ENCODE measurements at places on chromosomes 3 and 15.
A peak's percentile ranks its signal among the peaks of the same experiment; 100 is the strongest.

- DNase-seq = peak; percentile 72
These were observed 46.2 kb downstream of the PTH1R start for GRCh38 chr3:46923559-46924350.

DNA sequence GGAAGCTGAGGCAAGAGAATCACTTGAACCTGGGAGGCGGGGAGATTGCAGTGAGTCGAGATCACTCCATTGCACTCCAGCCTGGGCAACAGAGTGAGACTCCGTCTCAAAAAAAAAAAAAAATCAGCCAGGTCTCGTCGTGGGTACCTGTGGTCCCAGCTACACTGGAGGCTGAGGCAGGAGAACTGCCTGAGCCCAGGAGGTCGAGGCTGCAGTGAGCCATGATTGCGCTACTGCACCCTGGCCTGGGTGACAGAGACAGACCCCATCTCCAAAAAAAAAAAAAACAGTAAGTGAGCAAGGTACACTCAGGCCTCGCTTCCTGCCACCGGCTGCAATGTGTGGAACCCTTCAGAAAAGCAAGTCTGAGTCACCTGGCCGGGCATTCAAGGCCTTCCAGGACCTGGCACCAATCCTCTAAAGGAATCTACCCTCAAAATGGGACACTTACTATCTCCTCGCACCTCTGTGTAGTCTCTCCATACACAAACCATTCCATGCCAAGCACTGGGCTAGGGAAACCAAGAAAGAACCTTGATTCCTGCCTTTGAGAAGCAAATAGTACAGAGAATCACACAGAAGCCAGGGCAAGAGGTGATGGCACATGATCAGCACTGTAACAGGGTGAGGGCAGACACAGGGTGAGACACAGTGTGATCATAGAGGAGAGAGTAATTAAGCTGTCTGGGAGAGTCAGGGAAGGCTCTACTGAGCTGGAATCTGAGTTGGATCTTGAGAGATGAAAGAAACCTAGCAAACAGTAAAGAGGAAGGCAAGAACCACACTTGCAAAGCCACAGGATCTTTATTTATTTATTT lies 9.7 kb downstream of the SCAMP2 start:
- no peak for DNase-seq

DNA sequence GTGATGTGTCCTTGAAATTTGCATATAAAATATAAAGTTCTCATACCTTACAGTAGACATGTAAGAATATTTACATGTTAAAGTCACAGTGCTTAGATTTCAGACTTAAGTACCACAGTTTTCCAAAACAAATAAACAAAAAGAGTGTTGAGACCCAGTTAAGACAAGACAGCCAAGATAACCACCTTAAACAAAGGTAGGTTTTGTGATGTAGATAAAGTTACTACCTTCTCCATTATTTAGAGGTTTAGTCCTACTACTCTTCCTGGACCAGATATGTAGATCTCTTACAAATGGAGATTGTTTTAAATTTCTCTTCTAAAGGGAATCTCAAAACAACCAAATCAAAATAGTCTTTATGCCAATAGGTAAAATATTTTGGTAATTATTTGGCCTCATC lies 15.7 kb downstream of the OR5H15 start:
- no peak for DNase-seq

DNA sequence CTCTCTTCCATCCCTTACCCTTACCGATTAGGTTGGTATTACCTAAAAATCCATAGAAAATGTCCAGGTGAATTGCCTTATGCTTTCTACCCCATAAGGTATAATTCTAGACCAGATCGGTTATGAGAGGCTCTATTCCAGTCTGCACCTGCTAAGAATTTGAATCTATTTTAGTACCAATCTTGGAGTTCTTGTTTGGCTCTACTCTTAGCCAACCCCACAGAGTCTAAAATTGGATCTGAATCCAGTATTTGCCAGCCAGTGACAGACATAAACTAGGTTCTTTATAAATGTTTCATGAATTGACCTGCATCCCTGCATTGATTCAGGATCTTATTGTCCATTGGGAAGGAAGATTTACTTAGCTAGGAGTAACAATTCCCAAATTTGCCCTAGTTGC lies 6.5 kb downstream of the KLHL24 start:
- DNase-seq = no peak

DNA sequence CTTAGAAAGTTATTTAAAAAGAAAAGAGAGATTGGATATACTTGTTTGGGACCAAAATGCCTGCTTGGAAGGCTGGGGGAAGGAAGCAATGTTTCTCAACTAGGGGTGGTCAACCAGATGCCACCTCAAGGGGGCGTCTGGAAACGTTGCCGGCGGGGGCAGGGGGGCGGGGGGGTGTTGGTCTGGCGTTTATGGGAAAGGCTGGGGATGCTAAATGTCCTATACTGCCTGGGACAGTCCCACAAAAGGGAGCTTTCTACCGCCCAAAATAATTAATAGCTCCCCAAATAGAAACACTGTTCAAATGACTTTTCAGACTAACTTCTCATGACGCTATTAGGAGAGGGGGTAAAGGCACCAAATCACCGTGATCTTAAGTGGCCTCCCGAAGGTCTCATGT lies 2.2 kb downstream of the POLG start:
- no peak for DNase-seq

GRCh38 chr3:67245545-67245944 lies 247.4 kb downstream of the KBTBD8 start:
- DNase-seq = no peak

- DNase-seq = no peak
These were observed 275.4 kb downstream of the NFKBIZ start for GRCh38 chr3:102124704-102125103.

- DNase-seq = no peak
These were observed 261.7 kb downstream of the PLOD2 start for GRCh38 chr3:145899241-145899640.

GRCh38 chr3:55923626-55924025 lies 436.5 kb upstream of the WNT5A start:
- DNase-seq = no peak

DNA sequence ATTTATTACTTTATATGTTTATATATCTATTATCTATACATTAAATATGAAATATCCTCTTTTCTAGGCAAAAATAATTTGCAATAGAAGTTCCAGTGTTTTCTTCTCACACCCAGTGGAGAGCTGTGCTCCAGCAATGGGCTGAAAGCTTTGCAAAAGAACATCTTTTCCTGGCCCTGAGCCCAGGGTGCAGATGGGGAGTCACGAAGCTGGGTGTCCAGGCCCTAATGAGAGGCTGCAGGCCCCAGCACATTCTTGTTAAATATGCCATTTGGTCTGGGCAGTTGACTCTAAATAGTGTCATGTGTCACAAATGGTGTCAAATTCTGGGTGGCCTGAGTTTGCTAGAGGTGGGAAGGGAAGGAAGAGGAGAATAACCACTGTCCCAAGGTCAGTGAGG lies 5.7 kb downstream of the NTRK3 start:
- no peak for DNase-seq

DNA sequence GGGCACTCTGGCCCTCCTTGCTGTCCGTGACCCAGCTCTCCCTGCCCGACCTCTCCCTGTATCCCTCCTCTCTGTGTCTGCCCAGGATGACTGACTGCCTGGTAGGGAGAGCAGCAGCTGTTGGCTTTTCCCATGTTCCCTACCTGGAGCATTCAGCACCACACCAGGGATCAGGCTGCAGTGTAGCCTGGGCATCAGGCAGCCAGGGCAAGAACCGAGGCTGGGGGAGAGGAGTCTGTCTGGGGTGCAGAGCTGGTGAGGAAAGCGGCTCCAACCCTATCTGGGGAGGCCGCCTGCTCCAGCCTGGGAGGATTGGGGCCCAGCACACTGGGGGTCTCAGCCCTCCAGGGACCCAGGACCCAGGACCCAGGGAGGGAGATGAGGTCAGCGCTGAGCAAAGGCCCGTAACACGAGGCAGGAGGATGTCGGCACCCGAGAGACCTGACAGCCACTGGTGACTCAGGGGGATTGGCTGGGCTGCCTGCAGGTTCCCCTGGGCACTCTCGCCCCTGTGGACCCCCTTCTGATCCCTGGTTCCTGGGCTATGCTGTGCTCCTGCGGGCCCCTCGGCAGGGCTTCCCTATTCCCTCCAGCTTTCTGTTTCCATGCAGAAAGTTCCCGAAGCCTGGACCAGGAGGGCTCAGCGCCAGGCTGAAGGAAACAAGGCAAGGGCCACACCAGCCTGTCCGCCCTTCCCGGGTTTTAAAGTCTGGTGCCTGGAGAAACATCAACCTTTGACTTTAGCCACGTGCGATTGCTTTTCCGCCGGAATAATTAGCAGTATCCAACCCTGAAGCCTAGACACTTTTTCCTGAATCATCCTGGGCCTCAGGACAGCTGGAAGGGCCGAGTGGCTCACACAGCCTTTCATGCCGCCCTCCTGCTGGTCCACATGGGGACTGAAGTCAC lies 128.2 kb upstream of the MEF2A start:
- DNase-seq = peak; percentile 45

- DNase-seq = no peak
These were observed 11.3 kb downstream of the MED12L start for GRCh38 chr3:151096716-151097115.

DNA sequence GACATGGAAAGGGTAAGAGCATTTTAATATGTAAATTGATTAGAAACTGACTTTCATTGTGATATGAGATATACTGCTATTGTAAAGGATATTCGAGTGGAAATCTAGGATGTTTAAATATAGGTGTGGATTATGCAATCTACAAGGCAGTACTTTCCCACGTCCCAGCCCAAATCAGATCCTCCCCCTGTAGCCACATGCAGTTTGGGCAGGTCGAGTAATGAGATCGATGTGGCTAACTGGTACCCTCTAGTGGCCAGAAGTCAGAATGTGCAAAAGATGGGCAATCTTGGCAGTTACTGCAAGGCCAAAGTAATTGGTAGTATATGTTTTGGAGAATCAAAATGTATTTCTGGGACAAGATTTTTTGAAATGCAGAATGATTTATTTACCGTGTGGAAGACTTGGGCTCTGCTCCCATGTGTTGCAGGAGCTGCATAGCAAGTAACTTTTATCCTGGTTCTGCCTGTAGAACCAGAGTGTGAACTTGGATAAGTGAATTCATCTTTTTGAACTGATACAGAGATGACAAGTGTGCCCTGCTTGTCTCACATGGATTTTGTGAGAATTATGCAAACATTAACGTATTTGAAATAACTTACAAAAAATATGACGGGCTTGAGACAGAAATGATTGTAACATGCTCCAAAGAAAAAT lies 94.5 kb upstream of the ADAMTSL3 start:
- no peak for DNase-seq

DNA sequence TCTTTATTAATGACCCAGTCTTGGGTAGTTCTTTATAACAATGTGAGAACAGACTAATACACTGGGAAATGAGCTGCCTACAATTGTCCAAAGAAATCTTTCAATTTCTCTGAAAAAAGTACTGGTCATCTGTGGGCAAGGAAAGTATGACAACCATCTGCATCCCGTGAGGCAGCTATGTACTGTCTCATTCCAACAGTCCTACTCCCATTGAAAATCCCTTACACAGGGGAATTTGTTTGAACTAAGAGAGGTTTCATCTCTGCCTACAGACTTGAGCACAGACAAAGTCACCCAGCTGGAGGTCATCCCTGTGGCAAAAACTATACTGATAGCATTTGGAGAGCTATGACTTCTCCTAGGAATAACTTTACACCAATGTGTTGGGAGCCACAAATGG lies 27.1 kb downstream of the SHC4 start:
- no peak for DNase-seq

DNA sequence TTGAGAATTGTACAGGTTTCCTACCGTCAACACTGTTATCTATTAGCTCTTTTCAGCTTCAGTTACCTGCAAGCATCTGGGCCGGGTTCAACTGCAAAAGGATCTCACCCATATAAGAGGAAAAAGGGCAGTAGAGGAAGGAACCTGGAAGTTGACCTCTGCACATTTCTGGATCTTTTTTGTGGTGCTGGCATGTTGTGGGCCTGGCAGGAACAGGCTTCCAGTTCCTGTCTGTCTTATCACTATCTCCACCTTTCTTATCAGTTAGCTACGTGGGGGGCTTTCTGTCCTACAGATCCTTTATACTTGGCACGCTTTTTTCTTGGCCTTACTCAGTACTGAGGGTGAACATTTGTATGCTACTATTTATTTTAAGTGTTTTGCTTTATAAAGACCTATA lies 42.2 kb upstream of the TJP1 start:
- no peak for DNase-seq

DNA sequence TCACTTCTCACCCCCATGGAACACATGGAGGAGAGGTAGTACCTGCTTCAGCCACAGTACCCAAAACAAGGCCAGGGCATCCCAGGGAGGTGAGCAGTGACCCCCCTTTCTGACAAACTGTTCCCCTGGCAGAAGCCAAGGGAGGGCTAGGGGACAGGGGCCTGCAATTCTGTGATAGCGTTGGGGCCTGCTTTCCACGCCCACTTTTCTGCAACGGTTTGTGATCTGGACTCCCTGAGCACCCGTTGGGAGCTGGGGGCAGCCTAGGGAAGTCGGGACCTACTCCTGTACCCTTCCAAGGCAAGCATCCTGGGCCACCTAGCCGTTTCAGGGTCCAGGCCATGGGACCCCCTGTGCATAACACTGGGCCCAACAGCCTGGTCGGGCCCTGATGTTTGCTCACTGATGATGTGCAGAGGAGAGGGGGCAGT lies 996 bp upstream of the DNAJA4 start:
- DNase-seq = no peak

- DNase-seq = no peak
These were observed 59.8 kb downstream of the SH3BP5 start for GRCh38 chr3:15272426-15273196.

DNA sequence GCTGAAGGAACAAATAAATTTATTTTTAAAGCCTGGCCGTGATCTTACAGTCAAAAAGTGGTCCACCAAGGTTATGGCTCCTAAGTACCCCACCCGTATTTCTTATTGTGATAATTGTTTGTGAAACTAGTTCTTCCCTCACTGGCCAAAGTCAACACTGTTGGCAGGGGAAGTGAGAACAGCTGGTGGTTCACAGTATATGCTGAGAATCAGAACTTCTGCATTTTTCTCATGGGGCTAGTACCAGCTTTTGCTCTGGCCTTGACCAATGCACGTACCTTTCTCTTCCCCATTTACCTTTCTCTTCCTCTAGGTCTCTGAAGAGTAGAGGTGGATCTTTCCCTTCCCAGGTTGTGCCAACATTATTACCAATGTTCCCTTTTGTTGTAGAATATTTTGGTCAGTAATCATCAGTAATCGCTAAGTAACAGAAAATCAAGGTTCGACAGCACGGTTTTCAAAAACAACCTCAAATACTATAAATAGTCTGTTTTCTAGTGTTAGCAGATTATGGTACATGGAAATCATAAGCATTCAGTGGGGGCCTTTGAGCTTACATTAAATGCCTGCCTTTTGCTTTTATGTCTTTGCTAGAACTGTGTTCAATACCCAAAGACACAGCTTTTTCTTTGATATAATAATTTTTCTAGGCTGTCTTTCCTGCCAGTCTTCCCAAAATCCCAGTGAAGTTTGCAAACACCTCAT lies 268.0 kb downstream of the LPP start:
- DNase-seq = no peak

GRCh38 chr3:94162700-94163099 lies 99.8 kb downstream of the NSUN3 start:
- DNase-seq = no peak

GRCh38 chr3:126654571-126655383 lies at the start of gene TXNRD3:
TXNRD3 (minus strand) TSS chr3:126655124.
- DNase-seq = peak; percentile 95

All from upper lobe of right lung (tissue), 1 donor.